Activated naive CD4-positive, alpha-beta T cell treated with Interleukin-2 at 50 U/mL for 16 hours (primary cell): ENCODE measurements at places on chromosomes 4 and X.
A peak's percentile ranks its signal among the peaks of the same experiment; 100 is the strongest.

- no peak for DNase-seq
Measured at GRCh38 chrX:66815227-66815626, 176.3 kb upstream of the EDA2R start.

GRCh38 chrX:13864264-13864663 is 47.4 kb upstream of the GPM6B start:
- no peak for DNase-seq

GRCh38 chrX:9997041-9997440 is 29.9 kb downstream of the CLDN34 start:
- no peak for DNase-seq

GRCh38 chr4:57109847-57110639 is at the start of gene IGFBP7:
Gene IGFBP7, minus strand, starts transcription at chr4:57110385. Its CDS starts 34 bp downstream, at chr4:57110351.
- DNase-seq: no peak

- no peak for DNase-seq
Measured at GRCh38 chrX:11367609-11368430, 74.6 kb downstream of the AMELX start.

DNA sequence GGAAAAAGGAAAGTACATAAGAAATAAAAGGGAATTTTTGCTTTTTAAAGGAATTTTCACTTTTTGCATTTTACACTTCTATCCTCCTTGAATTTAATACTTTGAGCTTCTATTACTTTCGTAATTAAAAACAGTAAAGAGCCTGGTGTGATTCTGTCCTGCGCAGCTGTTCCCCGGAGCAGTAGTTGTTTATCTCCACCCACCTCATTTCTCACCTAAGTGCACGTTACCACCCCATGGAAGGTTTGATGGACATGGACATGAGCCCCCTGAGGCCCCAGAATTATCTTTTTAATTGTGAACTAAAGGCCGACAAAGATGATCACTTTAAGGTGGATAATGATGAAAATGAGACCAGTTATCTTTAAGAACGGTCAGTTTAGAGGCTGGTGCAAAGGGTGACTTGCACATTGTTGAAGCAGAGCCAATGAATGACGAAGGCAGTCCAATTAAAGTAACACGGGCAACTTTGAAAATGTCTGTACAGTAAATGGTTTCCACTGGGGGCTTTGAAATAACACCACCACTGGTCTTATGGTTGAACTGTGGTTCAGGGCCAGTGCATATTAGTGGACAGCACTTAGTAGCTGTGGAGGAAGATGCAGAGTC is 52.1 kb upstream of the TEX13D start:
- no peak for DNase-seq

DNA sequence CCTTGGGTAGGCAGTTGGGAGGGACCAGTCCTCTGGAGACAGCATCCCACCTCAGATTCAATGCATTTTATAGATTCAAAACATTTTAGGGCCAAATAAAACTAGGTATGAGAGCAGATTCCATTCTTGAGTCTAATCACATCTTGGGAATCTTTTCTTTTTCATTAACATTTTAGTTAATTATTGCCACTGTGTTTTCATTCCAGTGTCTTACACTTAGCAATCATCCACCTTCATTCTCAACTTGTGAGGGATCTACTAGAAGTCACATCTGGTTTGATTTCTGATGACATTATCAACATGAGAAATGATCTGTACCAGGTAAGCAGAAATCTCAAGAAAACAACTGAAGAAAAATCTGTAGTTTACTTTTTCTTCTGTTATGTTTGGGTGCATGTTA is 99.5 kb downstream of the NFKB1 start:
- DNase-seq: no peak

- DNase-seq: no peak
Measured at GRCh38 chrX:26376037-26376708, 160.2 kb downstream of the MAGEB5 start.

GRCh38 chr4:61959087-61959486 is 759.0 kb downstream of the ADGRL3 start:
- no peak for DNase-seq

GRCh38 chr4:127632420-127633403 is at the start of gene INTU:
Gene INTU, plus strand, starts transcription at chr4:127632957. Its CDS starts 78 bp downstream, at chr4:127633035.
- peak; percentile 5 for DNase-seq

GRCh38 chr4:10054571-10055041 is 33.3 kb upstream of the SLC2A9 start:
- no peak for DNase-seq

DNA sequence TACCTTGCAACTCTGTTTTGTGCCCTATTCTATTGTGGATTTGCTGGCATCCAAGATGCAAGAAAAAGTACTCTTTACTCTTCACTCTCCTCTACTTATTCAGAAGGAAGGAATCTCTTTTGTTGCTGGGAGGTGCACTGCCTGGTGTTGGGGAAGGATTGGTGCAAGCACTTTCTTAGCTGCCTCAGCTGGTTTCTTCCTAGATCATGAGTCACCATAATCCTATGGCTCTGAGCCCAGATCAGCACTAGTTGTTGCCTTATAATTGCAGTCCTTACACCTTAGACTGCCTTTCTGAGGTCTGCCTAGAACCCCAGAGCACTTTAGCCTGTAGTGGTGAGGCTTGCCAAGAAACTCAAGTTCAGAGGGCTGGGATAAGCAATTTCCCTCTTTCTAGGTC is 37.0 kb upstream of the CT83 start:
- DNase-seq: no peak

GRCh38 chr4:80462621-80463091 is 127.1 kb downstream of the CFAP299 start:
- DNase-seq: no peak

GRCh38 chr4:80173401-80173800 is 23.9 kb upstream of the PRDM8 start:
- DNase-seq: peak; percentile 58

- peak; percentile 44 for DNase-seq
Measured at GRCh38 chr4:1300466-1301455, 11.1 kb downstream of the MAEA start.

GRCh38 chrX:125786316-125786715 is 379.8 kb downstream of the DCAF12L2 start:
- DNase-seq: no peak

- DNase-seq: no peak
Measured at GRCh38 chrX:20715176-20715575, 448.5 kb upstream of the RPS6KA3 start.

DNA sequence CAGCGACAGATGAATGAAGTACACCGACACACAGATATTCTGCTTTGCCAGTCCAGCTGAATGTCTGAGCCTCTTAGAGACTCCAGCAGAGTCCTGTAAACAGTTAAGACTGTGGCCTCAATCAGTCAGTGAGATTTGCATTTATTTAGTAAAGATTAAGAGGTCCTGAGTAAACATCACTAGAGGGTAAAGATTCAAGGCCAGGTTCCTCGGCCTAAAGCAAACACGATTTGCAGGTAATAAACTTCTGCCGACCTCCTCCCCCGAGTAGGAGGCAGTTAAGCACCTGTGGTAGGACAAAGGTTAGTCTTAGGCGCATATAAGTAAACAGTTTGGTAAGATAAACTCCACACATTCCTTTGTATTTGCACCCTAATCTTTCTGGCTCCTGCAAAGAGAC is 99.6 kb downstream of the CFAP47 start:
- no peak for DNase-seq

DNA sequence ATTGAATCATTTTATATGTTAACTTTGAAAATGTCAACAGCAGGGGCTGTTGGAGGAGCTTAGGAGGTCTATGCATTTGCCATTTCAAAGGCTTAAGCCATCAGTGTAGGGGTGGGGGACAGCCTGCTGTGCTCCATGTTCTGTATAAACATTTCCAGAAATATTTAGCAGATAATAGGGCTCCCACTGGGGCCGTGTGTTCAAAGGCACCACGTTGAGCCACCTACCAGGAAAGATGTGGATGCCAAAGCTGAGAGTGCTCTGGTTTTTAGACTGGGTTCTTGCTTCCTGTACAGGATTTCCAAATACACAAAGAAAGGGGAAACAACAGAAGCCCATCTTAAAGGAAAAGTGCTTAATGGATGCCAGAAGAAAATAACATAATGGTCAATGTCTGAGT is 219.5 kb downstream of the CENPC start:
- no peak for DNase-seq

DNA sequence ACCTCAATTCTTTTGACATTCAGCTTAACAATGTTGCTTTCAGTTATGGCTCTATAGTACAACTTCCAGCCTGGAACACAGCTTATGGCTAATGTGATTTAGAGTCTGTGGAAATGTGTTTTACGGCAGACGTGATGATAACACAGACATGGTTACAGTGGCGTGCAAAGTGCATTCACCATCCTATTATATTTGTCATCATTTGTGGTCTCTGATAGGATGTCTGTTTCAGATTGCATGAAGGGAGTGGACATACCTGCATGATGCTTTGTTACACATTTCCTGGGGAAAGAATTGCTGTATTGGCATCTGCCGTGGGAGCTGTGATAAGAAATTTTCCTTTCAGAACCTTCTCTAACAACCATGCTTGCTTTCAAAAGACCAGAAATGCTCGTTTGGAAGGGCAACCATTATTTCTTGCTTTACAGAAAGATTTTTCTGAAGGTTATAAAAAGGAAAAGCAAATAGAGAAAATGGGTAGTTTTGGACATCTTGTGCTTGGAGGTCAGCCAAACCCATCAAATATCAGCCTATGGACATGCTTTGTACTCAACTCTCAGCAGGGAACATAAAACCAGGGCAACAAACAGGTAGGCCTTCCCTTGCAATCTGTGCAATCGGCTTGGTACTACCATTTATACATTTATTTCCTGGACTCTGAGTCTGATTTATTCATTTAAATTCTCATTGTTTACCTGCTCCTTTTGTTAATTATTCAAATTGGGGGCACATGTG is 273.9 kb downstream of the TLL1 start:
- DNase-seq: no peak

DNA sequence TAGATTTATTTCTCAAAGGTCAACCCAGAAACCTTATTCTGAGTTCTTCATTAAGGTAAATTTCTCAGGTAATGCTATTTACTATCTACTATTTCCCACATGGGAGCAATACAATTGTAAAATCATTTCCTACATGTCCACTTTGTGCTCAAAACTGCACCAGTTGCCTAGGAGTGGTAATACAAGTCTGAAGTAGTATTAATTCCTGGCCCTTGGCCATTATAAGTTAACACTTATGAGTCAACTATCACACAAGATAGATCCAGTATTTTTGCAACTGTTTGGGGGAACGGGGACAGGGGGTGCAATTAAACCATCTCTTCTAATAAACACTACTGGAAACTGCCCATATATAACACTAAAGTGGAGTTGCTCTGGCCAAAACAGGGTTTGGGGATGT is 48.9 kb downstream of the ACSL4 start:
- no peak for DNase-seq

GRCh38 chrX:103439161-103439560 is 62.8 kb downstream of the BEX3 start:
- no peak for DNase-seq

DNA sequence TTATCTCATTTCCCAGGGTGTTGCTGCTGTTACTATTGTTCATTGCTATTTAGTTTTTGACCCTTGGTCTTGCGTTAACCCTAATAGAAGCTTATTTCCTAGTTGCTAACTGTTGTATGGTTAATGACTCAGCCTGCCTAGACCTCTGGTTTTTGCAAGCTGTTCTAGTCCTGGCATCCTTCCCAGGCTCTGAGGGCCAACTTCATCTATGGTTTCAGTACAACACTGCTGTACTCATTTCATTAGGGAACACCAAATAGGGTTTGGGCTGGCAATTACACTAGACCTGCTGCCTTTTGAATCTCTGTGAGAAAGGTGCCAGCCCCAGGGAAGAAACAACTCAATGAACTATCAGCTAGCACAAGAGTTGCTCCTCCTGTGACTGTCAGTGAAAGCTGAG is 59.6 kb downstream of the DCX start:
- no peak for DNase-seq

GRCh38 chr4:148329751-148330150 is 112.5 kb downstream of the NR3C2 start:
- no peak for DNase-seq

GRCh38 chrX:31228909-31229308 is 157.1 kb upstream of the FTHL17 start:
- no peak for DNase-seq

- DNase-seq: no peak
Measured at GRCh38 chrX:3636803-3637202, 76.6 kb downstream of the PRKX start.

DNA sequence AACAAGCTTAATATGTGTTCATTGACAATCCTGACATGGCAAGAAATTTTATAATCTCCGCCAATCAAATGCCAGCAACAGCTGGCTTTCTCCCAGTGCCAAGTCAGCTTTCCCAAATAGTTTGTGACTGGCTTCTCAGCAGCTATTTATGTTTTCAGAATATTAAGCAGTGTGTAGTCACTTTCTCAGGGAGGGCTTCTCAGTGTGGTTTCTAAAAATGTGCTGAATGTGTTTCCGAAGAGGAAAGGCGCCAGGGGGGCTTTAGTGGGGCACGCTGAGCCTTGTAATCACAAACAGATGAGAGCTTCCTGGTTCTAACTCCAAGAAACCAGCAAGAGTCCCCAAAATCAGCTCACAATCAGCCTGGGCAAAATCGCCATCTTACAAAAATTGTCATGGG is 258.7 kb upstream of the CPEB2 start:
- no peak for DNase-seq

- DNase-seq: no peak
Measured at GRCh38 chr4:7736436-7737267, 203.0 kb downstream of the AFAP1 start.

GRCh38 chr4:113468165-113469022 is 293.1 kb downstream of the CAMK2D start:
- peak; percentile 30 for DNase-seq

GRCh38 chr4:53378171-53378482 is 686 bp downstream of the FIP1L1 start:
- DNase-seq: no peak

GRCh38 chrX:123184866-123185276 is 793 bp downstream of the GRIA3 start:
- DNase-seq: no peak

DNA sequence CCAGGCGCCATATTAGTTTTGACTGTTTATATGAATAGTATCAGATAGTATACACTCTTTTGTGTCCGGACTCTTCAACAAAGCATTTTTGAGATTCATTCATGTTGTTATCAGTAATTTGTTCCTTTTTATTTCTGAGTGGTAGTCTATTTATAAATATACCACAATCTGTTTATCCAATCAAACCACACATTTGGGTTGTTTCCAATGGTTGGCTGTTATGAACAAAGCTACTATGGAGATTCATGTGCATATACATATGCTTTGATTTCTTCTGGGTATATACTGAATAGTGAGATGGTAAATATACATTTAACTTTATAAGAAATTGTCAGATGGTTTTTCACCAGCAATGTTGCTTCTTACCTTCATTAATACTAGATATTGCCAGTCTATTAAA is 36.8 kb upstream of the TAPT1 start:
- no peak for DNase-seq

GRCh38 chr4:185872747-185873380 is 60.9 kb upstream of the SORBS2 start:
- no peak for DNase-seq

DNA sequence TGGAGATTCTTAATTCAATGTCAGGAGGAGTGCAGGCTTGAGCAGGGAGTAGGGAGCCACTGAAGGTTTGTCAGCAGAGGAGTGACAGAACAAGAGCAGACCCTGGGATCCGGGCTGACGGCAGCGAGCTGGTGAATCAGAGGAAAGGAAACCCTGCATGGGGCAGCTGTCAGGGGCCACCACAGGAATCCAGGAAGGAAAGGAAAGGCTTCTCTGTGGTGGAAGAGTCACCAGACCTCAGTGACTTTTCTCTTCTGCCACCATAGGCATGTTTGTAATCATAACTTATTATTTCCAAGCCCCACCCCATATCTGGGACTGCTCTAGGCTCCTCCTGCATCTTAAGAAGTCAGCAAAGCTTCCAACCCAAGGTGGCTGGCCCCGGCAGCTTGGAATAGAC is 150.9 kb downstream of the BCOR start:
- DNase-seq: no peak

- no peak for DNase-seq
Measured at GRCh38 chr4:108385076-108385475, 216.3 kb upstream of the LEF1 start.
